ENCODE measurements at places on chromosomes 7 and 10.

DNA sequence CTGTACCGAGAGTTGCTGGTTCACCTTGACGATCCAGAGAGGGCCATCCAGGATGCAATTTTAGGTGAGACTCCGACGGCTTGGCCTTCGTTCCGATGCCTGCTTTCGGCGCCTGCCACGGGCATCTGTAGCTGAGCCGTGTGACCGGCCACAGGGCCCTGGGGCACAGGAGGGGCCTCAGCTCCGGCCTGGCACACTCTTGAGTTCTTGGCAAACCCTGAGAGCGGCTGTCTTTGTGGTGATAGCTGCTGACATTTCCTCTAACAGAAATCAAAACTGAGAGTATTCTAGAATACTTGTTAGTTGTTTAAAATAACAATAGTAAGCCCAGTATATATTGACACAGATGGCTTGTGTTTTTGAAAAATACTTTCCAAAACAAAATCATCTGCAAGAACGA lies 52.2 kb upstream of the SUN1 start:
- no peak for DNase-seq

DNA sequence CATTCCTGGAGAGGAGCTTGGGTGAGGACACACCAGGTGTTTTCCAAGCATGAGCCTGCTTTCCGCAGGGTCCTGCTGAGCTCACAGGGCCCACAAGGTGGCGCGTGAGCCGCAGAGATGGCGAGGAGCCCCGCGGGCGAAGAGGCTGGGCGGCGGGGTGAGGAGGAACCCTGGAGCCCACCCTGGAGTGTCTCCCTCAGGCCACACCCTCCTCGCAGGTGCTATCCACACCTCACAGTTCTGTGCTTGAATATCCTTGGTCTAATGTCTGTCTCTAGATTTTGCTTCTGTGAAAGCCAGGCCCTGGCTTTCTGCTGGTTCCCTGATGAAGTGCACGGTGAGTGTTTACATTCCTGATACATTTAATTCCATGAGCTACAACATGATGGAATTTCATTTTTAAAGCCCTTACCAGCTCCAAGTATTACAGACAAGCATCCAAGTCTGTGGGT lies 433.6 kb downstream of the ACTR3B start:
- peak; percentile 33 for DNase-seq

DNA sequence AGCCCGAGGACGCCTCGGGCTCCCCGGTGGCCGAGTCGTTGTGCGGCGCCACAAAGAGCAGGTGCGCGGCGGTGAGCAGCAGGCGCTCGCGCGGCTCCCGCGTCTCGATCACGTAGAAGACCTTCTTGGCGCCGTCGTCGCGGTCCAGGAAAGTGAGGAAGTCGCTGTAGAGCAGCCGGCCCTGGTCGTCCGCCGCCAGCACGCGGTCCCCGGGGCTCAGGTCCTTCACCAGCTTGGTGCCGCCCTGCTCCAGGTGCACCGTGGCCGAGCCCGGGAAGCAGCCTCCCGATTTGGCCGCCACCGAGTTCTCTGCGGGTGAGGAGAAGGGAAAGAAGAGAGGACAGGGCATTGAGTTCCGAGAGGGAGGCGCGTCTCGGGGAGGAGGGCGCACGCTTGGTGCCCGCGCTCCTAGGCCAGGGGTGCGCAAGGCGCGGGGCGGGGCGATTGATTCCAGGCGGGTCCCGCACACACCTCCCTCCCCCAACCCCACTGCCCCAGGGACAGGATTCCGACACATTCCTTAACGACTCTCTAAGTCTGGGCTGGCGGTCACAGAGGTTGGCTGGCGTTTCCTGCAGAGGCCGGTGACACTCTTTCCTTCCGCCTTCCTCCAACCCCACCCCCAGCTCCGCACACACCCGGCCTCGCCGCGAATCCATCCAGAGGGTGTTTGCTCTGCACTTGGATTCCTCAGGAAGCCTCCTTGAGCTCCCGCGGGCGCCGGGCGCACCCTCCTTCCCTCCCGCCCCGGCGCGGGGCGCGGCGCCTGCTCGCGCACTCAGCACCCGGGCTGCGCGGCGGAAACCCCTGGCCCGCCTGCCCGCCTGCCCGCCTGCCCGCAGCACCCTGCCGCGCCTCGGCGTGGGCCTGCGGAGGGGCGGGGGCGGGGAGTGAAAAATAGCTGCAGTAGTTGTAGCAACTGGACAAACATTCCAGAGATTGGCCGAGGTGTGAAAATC lies 8.6 kb downstream of the SHH start:
- no peak for DNase-seq

- DNase-seq = no peak
Measured at GRCh38 chr10:117652228-117653169, 110.0 kb downstream of the EMX2 start.

DNA sequence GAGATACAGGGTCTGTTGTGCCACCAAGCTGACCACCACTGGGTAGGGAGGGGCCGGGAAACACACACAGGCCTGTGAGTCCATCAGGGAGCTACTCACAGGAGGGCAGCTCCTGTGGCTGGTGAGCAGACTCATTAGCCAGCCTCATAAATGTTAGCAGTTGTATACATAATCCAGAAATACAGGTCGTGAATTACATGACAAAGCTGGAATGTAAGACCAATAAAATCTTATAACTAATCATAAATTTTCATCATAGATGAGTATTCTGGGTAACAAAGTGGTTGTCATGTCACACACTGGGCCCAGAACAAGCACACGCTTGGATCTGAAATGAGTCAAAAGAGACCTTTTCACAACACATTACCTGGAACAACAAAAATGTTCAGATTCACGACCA lies 642.6 kb upstream of the AUTS2 start:
- DNase-seq = no peak

- no peak for DNase-seq
Measured at GRCh38 chr10:70692043-70692603, 19.8 kb downstream of the ADAMTS14 start.

DNA sequence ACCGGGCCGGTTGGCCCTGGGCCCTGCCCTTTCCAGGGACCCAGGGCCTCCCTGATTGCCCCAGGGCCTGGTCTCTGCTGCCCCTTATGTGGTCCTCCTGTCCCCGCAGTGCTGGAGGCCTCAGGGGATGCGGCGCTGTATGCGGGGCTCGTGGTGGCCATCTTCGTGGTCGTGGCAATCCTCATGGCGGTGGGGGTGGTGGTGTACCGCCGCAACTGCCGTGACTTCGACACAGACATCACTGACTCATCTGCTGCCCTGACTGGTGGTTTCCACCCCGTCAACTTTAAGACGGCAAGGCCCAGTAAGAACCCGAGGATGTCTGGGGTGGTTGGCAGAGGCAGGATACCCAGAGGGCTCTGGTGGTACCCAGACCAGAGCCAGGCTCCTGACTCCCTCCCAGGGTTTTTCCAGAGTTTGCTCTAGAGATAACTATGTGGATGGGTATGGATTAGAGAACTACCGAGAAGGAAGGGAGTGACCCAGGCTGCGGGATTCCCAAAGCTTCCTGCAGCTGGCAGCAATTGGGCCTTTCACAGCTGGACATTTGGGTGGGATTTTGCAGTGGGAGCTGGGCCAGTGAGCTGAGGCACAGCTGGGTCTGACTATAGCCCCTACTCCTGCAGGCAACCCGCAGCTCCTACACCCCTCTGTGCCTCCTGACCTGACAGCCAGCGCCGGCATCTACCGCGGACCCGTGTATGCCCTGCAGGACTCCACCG lies 28.1 kb upstream of the SLC29A3 start:
- no peak for DNase-seq

GRCh38 chr7:30660331-30661255 lies 21.7 kb downstream of the CRHR2 start:
- DNase-seq = no peak

GRCh38 chr10:53166325-53166724 lies 393.7 kb upstream of the MBL2 start:
- DNase-seq = no peak

DNA sequence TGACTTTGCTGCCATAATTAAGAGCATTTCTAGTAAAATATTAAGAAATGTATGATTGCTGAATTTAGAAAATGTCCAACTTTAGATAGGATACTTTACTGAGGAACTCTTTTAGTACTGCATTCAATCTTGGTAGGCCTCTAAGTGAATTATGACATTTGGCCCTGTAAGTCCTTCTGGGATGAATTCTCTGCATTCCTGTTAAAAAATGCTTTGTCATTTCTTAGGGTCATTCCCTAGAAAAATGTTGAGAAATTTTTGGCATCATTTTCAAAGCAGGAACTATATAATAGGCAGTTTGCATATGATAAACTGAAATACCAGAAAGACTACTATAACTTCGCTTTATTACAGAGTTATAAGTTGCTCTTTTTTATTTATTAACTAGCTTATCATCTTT lies 69.3 kb upstream of the PRR15 start:
- DNase-seq = no peak

DNA sequence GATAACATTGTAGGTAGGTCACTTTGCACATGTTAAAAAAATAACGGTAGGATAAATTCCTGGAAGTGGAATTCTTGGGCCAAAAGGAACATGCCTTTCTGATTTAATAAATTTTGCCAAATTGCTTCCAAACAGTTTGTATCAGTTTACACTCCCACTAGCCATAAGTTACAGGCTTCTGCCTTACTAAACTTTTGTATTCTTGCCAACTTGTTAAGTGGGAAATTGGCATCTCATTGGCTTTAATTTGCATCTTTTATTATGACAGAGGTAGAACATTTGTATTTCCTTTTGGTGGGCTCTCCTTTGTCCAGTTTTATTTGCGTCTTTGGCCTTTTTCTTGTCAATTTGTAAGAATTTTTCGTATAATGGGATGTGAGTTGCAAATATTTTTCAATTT lies 38.3 kb upstream of the FAM180A start:
- no peak for DNase-seq

DNA sequence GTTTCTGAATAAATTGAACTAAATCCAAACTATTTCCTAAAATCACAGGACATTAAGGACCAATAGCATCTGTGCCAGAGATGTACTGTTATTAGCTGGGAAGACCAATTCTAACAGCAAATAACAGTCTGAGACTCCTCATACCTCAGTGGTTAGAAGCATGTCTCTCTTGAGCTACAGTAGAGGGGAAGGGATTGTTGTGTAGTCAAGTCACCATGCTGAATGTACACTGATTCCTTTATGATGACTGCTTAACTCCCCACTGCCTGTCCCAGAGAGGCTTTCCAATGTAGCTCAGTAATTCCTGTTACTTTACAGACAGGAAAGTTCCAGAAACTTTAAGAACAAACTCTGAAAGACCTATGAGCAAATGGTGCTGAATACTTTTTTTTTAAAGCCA lies 13.9 kb downstream of the MEST start:
- DNase-seq = no peak

DNA sequence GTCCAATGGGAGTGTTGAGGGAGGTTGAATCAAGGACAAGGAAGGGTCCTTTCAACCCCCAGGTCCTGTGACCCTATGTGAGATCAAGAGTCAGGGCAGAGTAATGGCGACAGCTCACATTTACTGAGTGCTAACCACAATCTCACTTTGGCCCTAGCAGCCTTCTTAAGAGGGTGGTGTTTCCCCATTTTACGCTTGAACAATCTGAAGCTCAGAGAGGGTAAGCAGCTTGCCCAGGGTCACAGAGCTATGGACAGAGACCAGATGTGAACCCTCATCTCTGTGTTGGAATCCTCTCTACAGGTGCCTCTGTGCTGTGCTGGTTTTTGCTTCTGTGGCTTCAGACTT lies 102.0 kb downstream of the GRK5 start:
- no peak for DNase-seq

DNA sequence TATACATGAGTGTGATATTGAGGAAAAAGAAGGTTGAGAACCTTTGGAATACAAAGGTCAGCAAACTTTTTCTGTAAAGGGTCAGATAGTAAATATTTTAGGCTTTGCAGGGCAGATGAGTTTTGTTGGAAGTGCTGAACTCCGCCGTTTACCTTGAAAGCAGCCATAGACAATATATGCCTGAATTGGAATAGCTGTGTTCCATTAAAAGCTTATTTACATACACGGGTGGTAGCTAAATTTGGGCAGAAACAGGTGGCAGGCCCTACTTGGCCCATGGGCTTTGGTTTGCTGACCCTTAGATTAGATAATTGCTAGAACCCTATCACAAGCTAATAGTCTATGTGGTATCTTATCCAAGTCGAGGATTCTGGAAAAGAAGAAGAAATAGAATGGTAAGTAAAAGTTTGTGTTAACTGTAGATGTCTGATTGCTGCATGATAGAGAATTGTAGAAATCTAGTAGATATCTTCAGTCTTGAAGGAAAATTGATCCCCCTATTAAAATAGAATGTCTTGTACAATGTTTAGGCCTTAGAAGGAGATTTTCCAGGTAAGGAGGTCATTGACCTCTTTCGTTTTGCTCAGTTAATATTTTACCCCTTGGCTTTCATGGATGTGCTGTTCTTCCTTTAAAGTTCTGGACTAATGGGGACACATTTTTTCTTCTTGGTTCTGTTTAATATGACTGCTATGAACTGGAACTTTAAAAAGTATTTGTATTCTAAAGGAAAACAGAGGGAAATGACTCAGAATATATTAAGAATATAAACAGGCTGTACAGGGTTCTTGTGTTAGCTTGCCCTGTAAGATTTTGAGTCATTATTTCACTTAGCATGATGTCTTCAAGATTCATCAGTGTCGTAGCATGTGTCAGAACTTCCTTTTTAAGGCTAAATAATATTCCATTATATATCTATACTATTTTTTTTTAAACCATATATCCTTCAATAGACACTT lies 8.0 kb downstream of the RBM33 start:
- no peak for DNase-seq

DNA sequence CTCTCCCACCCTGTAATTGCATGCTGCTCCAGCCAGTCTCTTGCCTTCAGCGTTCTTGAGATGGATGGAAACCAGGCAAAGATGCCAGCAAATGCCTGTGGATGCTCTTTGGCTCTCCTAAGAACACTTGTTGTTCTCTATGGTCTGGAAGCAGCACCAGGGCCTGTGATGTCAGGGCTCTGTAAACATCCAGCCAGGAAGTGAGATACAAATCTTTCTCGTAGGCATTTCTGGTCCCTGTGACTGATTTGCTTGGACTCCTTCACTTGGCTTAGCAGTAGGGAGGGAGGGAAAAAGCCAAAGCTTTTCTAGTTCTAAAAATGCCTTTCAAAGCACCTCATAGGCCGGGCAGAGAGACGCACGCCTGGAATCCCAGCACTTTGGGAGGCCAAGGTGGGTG lies 201.3 kb downstream of the REEP3 start:
- DNase-seq = no peak

GRCh38 chr7:7212612-7213011 lies 30.3 kb downstream of the C1GALT1 start:
- DNase-seq = no peak

GRCh38 chr7:89238156-89238555 lies 442.6 kb upstream of the TEX47 start:
- DNase-seq = no peak

GRCh38 chr10:60426425-60426824 lies 36.8 kb upstream of the ANK3 start:
- DNase-seq = no peak
